Neuronal stem cell (in vitro differentiated cells): ENCODE measurements at places on chromosomes 5 and 9.

GRCh38 chr5:16864631-16865131, 71.4 kb downstream of the MYO10 start:
- no peaks in the 10 kb centered on the region for H3K36me3 ChIP-seq
- DNase-seq: no peak
- no peak overlapping the region for H3K27ac ChIP-seq

DNA sequence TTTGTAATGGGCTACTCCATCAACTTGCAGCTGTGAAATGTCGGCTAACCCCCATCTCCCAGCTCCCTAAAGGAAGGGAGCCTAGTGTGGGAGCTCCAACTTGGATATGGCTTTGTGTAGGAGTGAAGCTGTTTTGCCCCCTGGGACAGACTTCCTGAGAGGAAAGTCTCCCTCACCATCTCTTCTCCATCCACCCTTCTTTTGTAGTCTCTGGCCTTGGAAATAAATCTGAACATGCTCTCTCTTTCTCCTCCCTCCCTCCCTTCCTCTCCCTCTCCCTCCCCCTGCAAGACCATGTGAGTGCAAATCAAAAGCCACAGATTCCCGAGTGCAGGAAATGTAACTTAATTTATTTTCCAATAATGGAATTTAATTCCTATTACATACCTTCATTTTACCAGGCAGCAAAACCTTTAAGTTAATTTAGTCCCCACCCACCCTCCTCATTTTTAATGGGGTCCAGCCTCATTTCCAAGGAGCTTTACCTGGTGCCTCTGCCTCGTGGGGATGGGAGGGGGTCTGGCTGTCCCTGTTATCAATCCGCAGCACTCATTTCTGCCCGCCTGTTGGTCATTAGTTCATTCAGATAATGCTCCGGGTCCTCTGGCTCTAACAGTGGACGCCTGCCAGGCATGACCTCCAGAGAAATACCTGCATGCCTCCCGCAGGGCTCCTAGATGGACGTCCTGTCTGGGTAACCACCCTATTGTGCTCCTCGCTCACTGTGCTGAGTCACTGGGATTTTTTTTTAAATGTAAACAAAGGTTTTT, 122.9 kb upstream of the TAF11L2 start:
- H3K27me3 ChIP-seq: no peaks in the 10 kb centered on the region
- no peak for DNase-seq
- H3K4me3 ChIP-seq: no peak overlapping the region
- no peaks in the 10 kb centered on the region for H3K36me3 ChIP-seq

DNA sequence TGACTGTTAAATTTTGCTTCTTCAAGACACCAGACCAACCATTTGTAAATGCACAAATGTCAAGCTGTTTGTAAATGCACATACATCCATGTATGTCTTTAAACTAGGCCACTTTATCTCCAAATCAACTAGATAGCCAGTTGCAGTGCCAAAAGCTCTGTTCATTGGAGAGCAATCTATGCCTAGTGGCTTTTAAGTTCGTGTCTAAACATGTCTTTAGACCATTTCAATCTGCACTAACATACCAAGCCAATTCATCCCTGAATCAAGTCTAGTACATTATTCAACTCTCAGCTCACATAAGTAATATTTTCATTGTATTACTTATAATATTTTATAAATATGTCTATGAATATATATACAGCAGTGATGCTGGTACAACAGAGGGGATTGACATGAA, 985.9 kb downstream of the CDH18 start:
- H3K27ac ChIP-seq: no peak overlapping the region
- H3K36me3 ChIP-seq: no peaks in the 10 kb centered on the region
- no peak for DNase-seq
- no peaks in the 10 kb centered on the region for H3K27me3 ChIP-seq
- H3K4me3 ChIP-seq: no peak overlapping the region

DNA sequence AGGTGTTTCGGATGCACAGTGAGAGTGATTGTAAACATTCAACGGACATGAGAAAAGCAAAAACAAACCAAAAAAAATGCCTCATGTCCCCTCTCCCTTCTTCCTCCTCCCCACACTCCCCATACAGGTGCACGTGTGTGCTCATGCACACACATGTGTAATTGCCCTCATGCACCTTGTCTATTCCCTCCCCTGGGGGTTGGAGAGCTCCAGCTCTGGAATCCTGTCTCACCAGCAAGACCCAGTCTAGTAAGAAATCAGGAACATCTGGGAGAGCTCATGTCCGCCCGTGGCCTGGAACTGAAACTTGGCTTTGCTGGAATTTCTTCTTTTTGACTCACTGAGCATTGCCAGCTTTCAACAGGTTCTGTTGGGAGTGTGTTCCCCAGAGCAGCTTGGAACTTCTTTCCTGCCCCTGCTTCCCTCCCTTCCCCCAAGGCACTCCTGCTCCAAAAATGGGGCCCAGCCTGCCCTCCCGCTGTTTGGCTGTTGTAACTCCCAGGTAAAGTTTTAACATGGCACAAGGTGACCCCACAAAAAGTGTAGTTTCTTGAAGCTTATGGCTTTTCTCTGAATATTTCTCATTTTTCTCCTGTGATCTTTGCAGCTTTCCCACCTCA, 190.1 kb downstream of the NR3C1 start:
- H3K4me1 ChIP-seq: peaks cover 23% of the 10 kb centered on the region
- no peak overlapping the region for H3K27ac ChIP-seq

GRCh38 chr9:109986521-109986991, 206.6 kb downstream of the PALM2AKAP2 start:
- H3K27ac ChIP-seq: no peak overlapping the region
- no peaks in the 10 kb centered on the region for H3K4me1 ChIP-seq
- H3K4me3 ChIP-seq: no peak overlapping the region
- no peaks in the 10 kb centered on the region for H3K36me3 ChIP-seq
- no peak for DNase-seq

GRCh38 chr5:65742565-65743231, 20.7 kb downstream of the NLN start:
- no peak overlapping the region for H3K4me3 ChIP-seq
- H3K36me3 ChIP-seq: no peaks in the 10 kb centered on the region
- DNase-seq: no peak
- no peaks in the 10 kb centered on the region for H3K27me3 ChIP-seq

DNA sequence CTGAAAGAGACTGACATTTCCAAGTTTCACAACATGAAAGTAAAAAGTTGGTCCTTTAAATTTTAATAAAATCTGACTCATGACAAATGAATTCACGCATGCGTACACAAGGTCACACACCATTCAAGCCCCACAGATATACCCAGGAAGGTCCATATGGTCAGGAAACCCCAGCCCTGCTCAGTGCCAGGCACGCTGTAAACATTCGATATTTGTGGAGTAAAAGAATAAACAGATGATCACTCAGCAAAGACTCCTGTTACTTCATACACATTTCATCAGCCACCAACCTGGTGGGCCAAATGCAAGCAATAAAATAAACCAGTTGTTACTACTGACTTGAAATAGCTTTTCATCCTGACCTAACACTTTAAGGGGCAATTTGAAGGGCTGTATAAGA, 158.0 kb upstream of the RETREG1 start:
- peaks cover 4% of the 10 kb centered on the region for H3K36me3 ChIP-seq
- no peak overlapping the region for H3K27ac ChIP-seq
- H3K27me3 ChIP-seq: no peaks in the 10 kb centered on the region
- H3K4me1 ChIP-seq: peaks cover 6% of the 10 kb centered on the region
- DNase-seq: no peak

DNA sequence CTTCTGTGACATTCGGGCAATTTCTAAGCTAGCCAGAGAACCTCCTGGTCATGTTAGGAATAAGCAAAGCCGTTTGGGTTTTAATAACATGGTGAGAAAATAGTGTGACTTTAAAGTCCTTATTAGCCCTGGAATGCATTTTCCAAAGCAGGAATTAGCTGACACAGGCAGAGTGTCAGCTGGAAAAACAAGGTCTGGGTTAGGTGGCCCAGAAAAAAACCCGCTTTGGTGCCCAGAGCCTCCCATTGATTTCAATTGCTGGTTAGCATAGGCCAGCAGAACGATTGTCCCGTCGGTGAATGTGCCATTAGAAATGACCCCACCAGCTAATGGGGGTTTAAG, 62.1 kb upstream of the CPEB4 start:
- DNase-seq: no peak
- H3K4me3 ChIP-seq: no peak overlapping the region
- H3K27me3 ChIP-seq: peaks cover 10% of the 10 kb centered on the region

GRCh38 chr9:7146582-7146981, 388.8 kb downstream of the KDM4C start:
- H3K36me3 ChIP-seq: peaks cover 2% of the 10 kb centered on the region
- H3K27me3 ChIP-seq: no peaks in the 10 kb centered on the region
- no peak for DNase-seq
- H3K4me1 ChIP-seq: no peaks in the 10 kb centered on the region
- H3K27ac ChIP-seq: no peak overlapping the region

DNA sequence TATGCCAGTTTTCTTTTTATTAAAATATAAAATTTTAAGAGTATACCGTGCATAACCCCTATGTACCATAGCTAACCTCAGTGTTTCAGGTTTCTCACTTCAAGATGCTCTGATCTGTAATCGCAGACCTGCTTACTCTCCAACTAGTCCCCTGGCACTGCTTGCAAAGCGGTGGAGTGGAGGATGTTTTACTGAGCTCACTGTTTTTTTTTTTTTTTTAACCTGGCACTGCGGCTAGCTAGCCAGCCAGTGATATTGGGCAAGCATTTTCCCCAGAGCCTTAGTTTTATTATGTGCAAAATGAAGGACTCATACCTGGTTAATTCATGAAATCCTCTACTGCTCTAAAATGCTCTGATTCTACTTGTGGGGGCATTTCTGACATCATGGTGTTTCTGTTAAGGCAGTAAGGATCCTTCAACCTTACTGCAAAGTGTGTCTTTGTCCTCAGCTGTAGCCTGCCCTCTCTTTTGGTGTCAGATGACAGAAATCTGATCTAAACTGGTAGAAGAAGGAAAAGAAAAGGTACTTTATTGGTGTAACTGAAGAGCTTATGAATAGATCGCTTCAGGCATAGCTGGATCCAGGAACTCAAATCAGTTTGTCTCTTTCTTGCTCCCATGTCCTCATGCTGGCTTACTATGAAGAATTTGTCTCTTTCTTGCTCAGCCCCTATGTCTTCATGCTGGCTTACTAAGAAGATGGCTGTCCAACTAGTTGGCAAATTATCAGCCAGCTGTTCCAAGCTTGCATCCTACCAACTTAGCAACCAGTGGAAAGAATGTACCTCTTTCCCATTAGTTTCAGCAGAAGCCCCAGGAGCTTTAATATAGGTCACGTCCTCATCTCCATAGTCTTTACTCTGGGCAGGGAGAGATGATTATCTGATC, 59.8 kb downstream of the DOCK2 start:
- no peaks in the 10 kb centered on the region for H3K4me1 ChIP-seq
- H3K27me3 ChIP-seq: peaks cover 6% of the 10 kb centered on the region
- H3K36me3 ChIP-seq: no peaks in the 10 kb centered on the region
- no peak for DNase-seq
- H3K27ac ChIP-seq: no peak overlapping the region
- H3K4me3 ChIP-seq: no peak overlapping the region

DNA sequence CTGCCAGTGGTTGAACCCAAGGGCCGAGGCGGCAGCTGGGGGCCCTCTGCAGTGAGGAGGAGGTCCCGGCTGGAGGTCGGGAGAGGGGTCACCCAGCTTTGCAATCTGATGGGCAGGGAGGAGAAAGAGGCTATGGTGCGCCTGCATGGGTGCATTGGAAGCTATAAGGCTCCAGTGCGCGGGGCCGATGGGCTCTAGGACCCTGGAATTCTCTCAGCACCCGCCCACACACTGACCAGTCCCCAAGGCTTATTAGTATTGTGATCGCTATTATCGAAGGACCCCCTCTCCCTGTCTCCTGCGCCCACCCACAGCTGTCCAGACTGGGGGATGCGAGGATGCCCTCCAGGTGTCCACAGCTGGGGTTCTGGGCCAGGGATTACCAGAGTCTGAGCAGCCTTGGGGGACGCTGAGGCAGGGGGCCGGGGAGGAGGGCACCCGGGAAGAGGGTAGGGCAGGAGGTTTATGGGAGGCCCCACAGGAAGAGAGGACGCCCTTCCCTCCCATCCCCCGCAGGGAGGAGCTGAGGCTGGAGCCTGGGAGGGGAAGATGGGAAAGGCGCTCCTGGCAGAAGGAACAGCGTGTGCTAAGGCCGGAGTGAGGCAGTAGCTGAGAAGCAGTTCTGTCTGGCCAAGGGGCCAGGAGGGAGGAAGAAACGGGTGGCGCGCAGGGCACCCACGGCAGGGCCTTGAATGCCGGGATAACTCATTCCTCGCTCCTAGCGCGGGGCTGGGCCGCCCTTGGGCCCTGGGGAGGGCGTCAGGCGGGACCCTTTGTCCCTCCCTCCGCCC, 24.2 kb downstream of the C9orf50 start:
- H3K36me3 ChIP-seq: no peaks in the 10 kb centered on the region
- H3K4me1 ChIP-seq: peaks cover 23% of the 10 kb centered on the region
- DNase-seq: peak; percentile 76
- peak overlapping the region; percentile 60 for H3K4me3 ChIP-seq
- H3K27ac ChIP-seq: peak overlapping the region; percentile 82

DNA sequence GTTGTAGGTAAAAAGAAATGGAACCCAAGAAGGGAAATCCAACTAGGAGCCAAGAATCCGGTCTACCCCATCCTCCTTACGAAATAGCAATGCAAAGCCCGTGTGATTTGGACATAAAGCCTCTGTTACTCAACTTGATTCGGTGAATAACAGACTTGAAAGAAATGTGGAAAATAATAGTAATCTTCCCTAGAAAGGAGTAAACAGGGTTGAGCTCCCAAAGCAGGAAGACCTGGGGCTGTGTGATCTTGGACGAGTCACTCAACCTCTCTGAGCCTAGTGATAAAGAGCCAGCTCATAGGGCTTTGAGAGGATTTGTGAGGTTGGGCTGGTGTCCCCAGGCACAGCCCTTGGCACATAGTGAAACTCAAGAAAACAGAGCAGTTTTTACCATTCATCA, 42.7 kb upstream of the IL17B start:
- no peak overlapping the region for H3K4me3 ChIP-seq
- no peaks in the 10 kb centered on the region for H3K36me3 ChIP-seq
- no peaks in the 10 kb centered on the region for H3K27me3 ChIP-seq
- peaks cover 36% of the 10 kb centered on the region for H3K4me1 ChIP-seq
- no peak overlapping the region for H3K27ac ChIP-seq
- no peak for DNase-seq

DNA sequence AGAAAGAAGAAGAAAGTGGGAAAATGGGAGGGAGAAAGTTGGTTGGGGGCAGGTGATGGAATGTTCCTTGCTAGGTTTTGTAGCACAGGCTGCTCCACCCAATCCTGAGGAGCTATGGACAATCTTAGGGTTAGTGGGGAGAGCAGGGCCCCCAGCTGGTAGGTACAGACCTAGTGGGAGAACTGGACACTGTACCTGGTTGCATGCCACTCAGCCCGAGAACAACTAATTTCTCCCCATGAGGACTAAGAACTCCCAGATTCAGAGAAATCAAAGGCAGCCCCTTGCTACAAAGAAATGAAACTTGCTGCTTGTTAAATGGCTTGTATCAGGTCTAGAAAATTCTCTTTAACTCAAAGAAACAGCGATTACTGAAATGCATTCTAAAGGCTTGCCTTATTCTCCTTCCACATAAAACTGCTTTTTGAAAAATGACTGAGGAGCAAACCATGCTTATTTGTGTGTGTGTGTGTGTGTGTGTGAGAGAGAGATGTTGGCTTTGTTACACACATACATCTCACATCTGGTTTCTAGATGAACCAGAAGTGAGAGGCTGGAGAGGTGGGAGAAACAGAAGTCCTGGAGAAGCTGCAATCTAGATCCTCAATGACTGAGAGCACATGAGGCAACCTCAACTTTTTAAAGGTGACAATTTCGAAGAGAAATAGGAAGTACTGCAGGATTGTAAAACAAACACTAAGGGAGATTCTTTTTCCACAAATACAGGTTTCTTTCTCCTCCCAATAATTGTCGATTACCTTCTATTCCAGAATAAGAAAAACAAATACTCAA, 28.9 kb downstream of the FYB1 start:
- H3K36me3 ChIP-seq: no peaks in the 10 kb centered on the region
- no peak overlapping the region for H3K27ac ChIP-seq
- no peak for DNase-seq
- no peaks in the 10 kb centered on the region for H3K4me1 ChIP-seq
- no peak overlapping the region for H3K4me3 ChIP-seq
- H3K27me3 ChIP-seq: no peaks in the 10 kb centered on the region
